ENCODE measurements at places on chromosomes 5 and 9.

DNA sequence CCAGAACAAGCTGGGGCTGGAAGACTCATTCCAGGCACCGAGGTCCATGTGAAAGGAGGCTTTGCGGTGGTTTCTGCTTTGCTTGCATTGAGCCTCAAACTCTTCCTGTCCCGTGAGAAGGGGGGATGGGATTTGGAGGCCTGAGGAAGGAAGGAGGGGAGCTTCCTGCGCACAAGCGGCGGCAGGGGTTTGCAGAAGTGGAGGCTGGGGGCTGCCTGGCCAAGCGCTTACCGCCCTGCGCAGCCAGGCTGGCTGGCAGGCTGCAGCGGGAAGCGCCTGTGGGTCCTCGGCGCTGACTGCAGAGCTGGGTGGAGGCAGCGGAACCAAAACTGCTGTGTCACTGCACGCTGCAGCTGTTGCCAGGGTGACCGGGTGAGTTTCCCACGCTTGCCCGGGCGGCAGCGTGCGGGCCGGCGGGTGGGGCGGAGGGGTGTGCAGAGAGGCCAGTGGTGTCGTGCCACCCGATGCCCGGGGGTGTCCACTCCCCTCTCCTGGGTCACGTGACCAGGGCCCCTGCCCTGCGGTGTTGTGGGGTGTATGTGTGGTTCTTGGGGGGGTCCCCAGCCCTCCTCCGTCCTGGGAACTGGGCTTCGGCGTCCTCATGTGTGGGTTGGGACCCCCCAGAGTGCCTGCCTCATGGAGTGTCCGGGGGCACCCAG is 81.0 kb downstream of the RXRA start:
- DNase-seq = peak; percentile 38

DNA sequence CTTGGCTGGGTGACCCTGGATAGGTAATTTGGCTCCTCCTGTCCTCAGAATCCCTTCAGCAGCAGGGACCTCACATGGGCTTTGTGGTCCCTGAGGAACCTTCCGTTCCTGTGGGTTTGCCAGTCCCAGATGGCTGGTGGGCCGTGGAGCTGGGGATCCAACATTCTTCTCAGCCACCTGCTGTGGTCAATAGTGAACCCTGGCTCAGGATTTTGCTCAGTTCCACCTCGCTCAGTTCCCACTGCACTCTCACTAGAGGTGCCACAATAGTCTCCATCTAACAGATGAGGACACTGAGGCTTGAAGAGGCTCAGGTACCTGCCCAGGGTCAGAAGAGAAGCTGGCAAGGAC is 17.1 kb upstream of the SPOUT1 start:
- no peak for DNase-seq

- peak; percentile 6 for DNase-seq
Observed at GRCh38 chr5:18772475-18772874, 1138.2 kb downstream of the TAF11L14 start.

GRCh38 chr5:170311511-170312300 is 14.1 kb upstream of the LCP2 start:
- DNase-seq = no peak

DNA sequence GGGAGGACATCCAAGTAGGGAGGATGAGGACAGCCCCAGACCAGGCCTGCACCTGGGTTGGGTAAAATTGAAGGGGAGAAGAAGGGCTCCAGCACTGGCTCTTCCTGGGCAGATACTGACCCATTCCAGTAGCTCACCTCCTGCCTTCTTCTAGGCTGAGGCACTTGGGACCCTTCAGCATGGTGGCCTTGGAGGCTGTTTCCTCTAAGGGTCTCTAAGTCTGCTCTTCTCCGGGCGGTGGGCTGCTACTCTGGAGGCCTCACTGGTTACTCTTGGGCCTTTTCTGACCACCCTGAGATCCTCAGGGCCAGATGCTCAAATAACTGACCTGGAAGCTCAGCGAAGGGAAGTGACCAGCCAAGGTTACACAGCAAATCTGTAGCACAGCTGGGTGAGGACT is 2.8 kb upstream of the TIFAB start:
- DNase-seq = no peak
